ENCODE measurements at places on chromosomes 4 and X.

- no peak for DNase-seq
Observed at GRCh38 chr4:24913119-24913485, 260 bp upstream of the CCDC149 start.

GRCh38 chr4:165915215-165915614, 42.2 kb downstream of the TLL1 start:
- DNase-seq = no peak

GRCh38 chr4:11429699-11430045, 978 bp upstream of the HS3ST1 start:
- DNase-seq = no peak

DNA sequence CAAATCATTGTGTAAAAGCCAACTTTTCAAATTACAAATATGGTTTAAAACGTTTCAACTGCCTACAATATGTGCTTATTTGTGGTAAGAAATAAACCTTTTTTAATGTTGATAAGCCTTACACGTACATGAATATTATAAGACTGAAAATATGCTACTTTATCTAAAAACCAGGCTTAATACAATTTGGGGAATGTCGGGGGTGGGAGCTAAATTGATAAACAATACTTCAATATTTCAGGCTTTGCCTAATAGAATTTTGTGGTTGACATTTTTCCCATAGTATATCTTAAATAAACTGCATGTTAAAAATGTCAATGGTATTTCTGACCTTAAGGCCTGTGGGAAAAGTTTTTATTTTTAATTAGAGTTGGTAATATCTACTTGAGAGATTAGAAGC, 69.8 kb upstream of the SLIT2 start:
- DNase-seq = no peak

DNA sequence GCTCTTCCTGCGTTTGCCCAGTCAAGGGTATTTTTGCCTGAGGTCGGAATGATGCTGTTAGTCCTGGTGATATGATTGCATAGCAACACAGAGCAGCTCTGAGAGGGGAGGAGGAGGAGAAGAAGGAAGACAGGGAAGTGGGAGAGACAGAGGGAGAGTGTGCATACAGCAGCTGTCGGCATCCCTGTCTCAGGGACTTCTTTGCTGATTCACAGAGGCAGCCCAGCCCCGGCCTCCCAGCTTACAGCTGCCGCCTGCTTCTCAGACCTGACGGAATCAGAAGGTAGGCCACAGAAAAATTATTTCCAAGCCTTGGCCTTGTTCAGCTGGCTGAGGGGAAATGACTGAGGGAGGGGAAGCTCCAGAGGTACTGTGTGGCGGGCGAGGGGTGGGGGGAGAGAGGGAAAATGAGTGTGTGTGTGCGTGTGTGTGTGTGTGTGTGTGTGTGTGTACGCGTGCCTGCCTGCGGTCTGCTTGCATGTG, 319 bp downstream of the DRP2 start:
- DNase-seq = no peak
